ENCODE measurements at places on chromosomes 5 and 9.

GRCh38 chr5:142527664-142528295 is 158.1 kb downstream of the FGF1 start:
- no peak overlapping the region for H3K4me3 ChIP-seq
- no peak for DNase-seq
- no peaks in the 10 kb centered on the region for H3K36me3 ChIP-seq

- DNase-seq = peak; percentile 47
- H3K4me1 ChIP-seq = peaks cover 32% of the 10 kb centered on the region
- H3K27me3 ChIP-seq = peaks cover 6% of the 10 kb centered on the region
- H3K27ac ChIP-seq = no peak overlapping the region
Measured at GRCh38 chr9:89605465-89606048, 745 bp downstream of the GADD45G start.

GRCh38 chr9:109542922-109543321 is 44.8 kb upstream of the PTPN3 start:
- H3K4me1 ChIP-seq = no peaks in the 10 kb centered on the region
- DNase-seq = no peak
- no peak overlapping the region for H3K27ac ChIP-seq
- H3K4me3 ChIP-seq = no peak overlapping the region

- H3K36me3 ChIP-seq = no peaks in the 10 kb centered on the region
- H3K4me3 ChIP-seq = no peak overlapping the region
- no peaks in the 10 kb centered on the region for H3K27me3 ChIP-seq
- H3K4me1 ChIP-seq = no peaks in the 10 kb centered on the region
Measured at GRCh38 chr5:177468329-177468684, 5.1 kb downstream of the DBN1 start.

DNA sequence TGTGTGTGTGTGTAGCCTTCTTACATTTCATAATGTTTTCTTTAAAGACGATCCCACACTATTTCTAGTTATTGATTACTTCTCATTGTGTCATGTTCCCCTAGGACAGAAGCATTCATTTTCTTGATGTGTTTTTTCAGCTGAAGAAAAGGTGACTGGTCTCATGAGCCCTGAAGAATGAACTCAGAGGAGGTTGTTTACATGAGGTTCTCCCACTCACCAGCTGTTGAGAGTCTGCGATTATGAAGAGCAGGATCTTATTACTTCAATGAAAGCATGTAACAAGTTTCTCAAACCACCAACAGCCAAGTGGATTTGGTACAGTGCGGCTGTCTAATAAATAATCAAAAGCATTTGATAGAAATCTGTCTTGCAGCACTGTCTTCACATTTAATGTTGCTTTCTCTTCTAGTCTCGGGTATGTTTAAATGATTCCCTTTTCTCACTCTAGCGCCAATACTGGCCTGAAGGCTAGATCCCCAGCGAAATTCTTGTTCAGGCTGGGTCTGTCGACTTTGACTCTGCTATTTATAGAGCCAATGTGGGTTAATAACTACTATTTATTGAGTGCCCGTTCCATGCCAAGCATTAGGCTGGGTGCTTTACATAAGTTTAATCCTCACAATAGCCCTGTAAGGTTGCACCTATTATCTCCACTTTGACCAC is 9.6 kb upstream of the FSD1L start:
- H3K4me1 ChIP-seq = no peaks in the 10 kb centered on the region
- no peak overlapping the region for H3K4me3 ChIP-seq
- H3K36me3 ChIP-seq = no peaks in the 10 kb centered on the region
- H3K27me3 ChIP-seq = no peaks in the 10 kb centered on the region
- DNase-seq = no peak

DNA sequence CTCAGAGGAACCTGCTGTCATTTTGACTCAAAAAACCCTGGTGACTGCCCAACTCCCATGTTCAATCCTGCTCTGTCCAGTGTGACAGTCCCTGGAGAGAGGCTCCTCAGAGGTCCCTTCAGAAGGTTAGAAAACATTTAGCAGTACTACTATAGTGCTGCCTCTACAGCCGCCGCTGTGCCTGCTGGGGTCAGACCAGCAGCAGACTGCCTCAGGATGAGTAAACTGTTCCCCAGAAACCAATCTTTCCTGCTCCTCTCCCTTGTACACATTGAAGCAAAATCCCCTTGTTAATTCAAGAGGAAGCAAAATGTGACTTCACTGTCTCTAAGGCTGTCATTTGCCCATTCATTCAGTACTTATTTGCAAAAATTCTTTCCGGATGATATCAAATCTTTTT is 94.8 kb upstream of the SMARCA2 start:
- H3K4me3 ChIP-seq = no peak overlapping the region
- H3K27ac ChIP-seq = no peak overlapping the region
- H3K36me3 ChIP-seq = no peaks in the 10 kb centered on the region

DNA sequence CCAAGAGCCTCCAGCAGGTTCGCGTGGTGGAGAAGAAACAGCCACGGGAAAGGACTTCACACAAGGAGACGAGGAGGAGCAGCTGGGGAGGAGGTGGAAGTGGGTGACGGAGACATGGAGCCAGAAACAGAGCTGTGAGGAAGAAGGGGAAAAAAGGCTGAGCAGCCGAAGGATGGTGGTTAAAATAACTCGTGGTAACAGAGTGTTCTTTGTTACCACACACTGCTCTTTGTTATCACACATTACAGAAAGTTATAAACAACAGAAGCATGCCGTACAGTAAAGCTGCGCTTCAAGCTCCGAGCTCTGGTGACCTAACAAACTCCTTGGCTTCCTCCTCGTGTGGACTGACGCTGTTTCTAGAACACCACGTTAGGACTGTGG is 215.4 kb downstream of the GLIS3 start:
- no peak overlapping the region for H3K27ac ChIP-seq
- H3K27me3 ChIP-seq = peaks cover 3% of the 10 kb centered on the region
- no peak overlapping the region for H3K4me3 ChIP-seq
- no peaks in the 10 kb centered on the region for H3K4me1 ChIP-seq
- no peaks in the 10 kb centered on the region for H3K36me3 ChIP-seq

DNA sequence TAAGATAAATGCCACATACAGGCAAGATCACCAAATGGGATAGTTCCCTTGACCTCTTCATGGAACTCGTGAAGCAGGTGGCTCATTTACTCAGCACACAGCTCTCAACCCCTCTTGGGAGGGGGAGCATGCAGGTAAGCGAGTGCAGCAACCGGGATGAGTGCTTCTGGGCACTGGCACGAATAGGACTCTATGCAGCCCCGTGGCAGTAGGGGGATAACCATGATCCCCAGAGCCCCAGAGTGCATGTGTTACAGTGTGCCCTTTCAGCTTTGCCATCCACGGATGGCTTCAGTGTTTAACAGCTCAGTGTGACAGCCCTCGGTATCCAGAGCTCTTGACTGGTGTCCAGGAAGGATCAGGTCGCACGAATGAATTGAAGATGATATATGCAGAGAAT is 1187.1 kb downstream of the CDH9 start:
- no peaks in the 10 kb centered on the region for H3K4me1 ChIP-seq
- H3K4me3 ChIP-seq = no peak overlapping the region
- no peaks in the 10 kb centered on the region for H3K27me3 ChIP-seq
- no peak overlapping the region for H3K27ac ChIP-seq

DNA sequence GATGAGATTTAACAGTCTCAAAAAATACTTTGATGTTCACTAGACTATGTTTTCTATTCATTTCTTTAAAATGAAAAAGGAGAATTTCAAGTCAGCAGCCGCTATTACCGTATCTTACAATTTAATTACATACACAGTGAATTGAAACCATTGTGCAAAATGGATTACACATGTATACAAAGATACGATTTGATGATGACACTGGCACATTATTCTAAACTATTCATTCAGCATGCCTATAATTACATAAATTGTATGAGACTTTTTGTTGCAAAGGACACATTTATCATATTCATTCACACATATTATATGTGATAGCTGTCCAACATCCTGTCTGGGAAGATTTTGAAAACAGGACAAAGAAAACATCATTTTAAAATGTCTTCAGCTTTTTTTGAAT is 118.3 kb upstream of the VCAN start:
- H3K4me1 ChIP-seq = peaks cover 2% of the 10 kb centered on the region
- H3K27ac ChIP-seq = no peak overlapping the region
- no peaks in the 10 kb centered on the region for H3K27me3 ChIP-seq
- no peak overlapping the region for H3K4me3 ChIP-seq
- DNase-seq = no peak
- peaks cover 13% of the 10 kb centered on the region for H3K36me3 ChIP-seq

DNA sequence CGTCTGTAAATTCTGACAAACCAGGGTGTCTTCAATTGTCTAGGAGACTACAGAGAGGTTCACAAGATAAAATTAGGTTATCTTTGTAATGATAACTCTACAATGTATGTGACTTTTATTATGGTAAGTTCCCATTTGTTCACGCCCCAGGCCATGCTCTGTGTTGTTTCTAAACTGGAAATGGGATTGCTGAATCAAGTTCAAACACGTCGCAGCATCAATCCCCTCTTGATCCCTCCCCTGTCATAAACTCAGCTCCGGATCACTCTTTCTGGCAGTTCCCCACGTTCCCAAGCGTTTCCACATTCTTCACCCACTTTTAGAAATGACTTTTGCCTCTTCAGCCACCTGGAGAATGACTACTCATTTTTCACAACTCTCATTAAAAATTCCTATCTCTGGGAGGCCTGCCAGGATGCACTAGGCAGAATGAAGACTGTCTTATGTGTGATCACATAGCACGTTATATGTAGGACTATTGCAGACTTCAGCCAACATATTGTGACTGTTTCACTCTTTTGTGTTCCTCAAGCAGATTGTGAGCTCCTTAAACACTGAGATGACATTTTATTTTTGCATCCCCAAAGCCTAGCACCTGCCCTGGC is 1124.2 kb upstream of the WWC1 start:
- DNase-seq = no peak
- no peak overlapping the region for H3K27ac ChIP-seq
- no peaks in the 10 kb centered on the region for H3K36me3 ChIP-seq
- H3K4me1 ChIP-seq = no peaks in the 10 kb centered on the region

- H3K27ac ChIP-seq = no peak overlapping the region
- no peak overlapping the region for H3K4me3 ChIP-seq
- H3K4me1 ChIP-seq = no peaks in the 10 kb centered on the region
- no peaks in the 10 kb centered on the region for H3K27me3 ChIP-seq
Measured at GRCh38 chr5:132070460-132071337, 2.9 kb upstream of the CSF2 start.

Measured in activated B cell treated with CpG ODN at 0.5 μM for 24 hours (primary cell).